Stimulated activated CD4-positive, alpha-beta T cell treated with anti-CD3 and anti-CD28 coated beads, Interleukin-1b, Interleukin-23, amount 100 ng/mL, for 1 hour (primary cell): ENCODE measurements at places on chromosomes 6 and 20.

DNA sequence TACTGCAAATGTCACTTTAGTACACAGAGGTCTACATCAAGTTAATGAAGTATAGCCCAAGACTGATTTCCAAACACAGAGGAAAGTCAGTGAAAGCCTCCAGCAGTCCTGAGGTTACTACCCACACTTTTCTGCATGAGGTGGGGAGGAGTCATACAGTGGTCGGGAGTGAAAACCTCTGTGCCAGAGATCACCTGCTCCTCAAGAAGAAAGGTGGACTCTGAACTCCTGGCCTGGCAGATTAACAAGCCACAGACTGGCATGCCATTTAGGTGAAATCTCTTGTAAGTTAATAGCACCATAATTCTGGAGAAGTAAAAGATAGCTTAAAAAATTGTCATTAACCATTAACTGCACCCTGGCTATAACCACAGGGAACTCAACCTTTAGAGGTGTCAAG lies 125.0 kb upstream of the LAMP5 start:
- no peak for DNase-seq

GRCh38 chr6:66965227-66965626 lies 1258.2 kb upstream of the EYS start:
- no peak for DNase-seq

DNA sequence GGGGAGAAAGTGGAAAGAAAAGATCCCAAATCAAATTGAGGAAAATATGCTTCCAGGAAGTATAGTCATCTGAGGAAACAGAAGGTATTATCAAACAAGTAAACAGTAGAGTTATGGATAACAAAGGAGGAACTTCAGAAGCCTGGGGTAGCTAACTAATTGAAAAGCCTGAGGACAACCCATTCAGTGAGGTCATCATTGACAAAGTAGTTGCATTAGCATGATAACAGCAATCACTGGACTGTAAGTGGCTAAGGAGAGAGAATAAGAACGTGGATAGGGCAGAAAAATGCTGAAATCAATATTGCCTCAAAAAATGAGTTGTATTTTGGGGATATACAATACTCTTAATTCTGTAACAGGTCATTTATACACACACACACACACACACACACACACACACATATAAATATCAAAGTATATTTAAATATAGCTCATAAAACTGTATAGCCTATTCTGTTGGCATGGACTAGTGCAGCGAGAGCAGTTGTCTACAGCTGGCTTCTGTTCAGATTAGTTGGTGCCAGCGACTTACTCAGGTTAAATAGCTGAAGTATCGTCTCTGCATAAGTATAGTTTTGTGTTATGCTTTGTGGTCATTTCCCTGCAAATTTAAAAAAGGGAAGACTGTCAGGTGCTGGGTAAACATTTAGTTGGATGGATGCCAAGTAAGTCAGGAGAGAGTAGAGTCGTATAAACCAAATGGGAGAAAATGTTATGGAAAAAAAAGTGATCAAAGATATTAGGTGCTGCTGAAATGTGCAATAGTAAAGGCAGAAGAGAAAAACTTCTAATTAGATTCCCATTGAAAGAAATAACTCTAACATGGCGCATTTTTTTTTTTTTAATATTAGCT lies 33.8 kb upstream of the CTAGE9 start:
- no peak for DNase-seq

- no peak for DNase-seq
Observed at GRCh38 chr6:52981222-52981900, 13.7 kb downstream of the GSTA4 start.

DNA sequence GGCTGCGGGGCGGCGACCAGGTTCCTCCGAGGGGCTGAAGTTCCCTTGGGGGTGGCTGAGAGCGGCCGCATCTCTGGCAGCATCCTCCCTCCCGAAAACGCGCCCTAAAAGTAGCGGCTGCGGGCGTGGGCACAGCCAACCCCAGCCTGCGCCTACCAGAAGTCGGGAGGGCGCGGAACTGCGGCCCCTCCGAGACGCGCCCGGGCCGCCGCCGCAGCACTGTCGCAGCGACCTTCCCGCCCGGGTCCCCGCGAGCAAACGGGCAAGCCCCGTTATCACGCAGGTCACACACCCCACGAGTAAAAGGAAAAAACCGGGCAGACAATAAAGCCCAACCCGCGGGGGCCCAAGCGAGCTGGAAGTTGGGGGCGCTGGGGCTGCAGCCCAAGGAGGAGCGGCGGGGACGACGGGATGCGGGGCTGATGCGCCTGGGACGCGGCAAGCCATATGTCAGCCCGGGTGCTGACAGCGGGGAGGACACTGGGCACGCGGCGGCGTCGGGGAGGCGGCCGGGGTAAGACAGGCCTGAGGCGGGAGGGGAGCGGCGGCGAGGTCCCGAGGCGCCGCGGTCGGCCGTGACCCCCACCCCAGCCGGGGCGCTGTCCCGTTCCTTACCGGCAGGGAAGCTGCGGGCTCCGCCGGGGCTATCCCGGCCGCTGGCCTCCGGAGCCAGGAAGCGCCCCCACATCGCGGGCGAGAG lies 659 bp downstream of the CEP85L start:
- no peak for DNase-seq

- DNase-seq: no peak
Observed at GRCh38 chr6:257774-258173, 34.5 kb upstream of the DUSP22 start.

DNA sequence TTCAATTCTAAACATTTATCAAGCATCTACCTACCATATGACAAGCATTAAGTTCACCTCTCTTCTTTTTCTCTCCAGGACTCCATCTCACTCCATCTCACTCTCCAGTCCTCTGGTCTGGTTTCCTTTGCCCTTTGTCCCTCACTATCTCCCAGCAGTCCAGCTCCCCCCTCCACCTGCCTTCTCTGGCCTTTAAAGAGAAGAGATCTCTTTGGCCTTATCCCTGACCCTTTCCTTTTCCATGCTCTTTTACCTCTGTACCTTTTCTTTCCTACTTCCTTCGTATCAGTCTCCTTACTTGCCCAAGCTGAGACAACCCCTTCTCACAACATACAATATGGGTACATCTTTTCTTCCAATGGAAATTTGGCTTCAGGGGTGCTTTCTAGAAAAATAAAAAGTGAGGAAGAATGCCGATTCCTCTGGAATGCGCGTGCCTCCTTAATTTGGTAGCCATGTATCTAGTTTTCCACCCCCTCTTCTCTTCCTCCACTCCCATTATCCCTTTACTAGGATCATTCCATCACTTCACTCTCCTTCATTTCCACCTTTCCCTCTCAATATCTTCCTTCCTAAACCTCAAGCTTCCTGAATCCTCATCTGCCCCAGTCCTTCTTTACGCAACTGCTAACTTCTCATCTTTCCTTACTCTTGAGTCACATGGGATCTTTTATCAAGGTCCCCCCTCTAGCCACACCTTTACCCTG lies 745 bp upstream of the AGPAT1 start:
- no peak for DNase-seq

- DNase-seq: peak; percentile 2
Observed at GRCh38 chr6:63636518-63637021, 968 bp downstream of the PHF3 start.

DNA sequence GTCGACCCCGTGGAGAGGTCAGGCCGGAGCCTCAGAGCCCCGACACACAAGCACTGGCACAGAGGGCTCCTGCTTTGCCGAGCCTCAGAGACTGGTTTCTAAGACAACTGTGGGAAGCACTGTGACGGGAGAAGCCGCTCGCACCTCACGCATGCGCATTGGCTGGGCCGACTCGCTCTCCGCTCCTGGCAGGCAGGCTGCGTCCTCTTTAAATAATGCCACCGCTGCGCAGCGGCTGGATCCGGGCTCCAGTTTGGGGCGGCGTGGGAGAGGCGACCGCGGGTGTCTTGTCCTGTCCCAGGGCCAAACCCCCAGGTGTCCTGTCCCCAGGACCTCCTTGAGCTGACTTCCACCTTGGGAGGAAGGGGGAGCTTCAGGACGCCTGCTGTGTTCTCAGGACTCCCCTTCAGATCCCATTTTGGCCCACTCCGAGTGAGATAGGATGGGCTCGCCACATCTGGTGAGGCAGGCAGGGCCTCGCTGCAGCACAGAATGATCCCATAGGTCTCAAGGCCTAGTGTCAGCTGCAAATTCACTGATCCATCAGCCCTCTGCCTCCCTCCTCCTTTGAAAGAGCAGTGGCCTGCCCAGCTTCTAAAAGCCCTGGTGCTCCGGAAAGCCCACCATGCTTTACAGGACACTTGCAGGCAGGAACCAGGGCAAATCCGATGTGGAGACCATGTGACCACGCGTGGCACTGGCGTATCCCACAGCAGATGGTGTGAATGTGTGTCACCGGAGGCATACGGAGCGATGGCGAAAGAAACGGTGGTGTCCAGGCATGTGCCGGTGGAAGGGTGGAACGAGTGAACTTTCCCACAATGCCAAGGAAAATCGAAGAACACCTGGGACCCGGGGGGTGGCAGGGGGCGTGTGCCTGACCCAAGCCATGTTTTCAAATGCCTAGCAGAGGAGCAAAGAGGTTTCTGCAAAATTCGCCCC lies 169.3 kb upstream of the ZNF337 start:
- DNase-seq: peak; percentile 46

DNA sequence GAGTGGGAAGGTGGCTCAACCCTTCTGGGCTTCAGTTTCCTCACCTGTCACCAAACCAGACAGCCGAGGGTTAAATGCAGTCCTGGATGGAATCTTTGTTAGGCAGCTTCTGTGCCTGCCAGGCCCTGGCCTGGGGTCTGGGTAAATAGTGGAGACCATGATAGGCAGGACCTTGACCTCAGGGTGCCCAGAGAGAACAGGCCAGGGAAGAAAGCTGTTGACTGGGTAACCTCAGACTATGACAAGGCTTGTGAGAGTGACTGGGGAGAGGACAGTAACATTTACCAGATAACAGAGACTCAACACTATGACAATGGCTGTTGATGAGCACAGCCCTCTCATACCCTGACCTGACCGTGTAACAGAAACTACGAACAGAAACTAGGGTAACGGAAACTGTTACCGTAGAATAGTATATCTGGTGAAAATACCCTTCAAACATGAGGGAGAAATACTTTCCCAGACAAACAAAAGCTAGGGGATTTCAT lies 218.3 kb downstream of the PREX1 start:
- no peak for DNase-seq

DNA sequence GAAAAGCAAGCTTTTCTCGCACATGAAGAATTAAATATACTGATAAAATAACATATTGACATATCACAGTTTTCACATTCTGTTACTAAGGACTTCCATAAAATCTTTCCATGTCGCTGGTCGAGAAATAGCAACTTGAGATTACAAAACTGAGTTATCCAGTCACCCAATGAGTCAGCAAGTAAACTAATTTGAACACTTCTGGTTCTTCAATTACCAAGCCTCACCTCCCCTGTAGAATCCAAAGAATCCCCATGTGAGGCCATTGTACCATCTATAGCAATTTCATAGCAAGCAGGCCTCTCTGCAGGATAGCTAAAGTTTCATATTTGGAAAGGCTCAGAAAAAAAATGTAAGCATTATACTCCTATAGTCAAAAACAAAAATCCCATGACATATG lies 87.3 kb downstream of the PKHD1 start:
- no peak for DNase-seq

- no peak for DNase-seq
Observed at GRCh38 chr20:51043811-51044210, 20.9 kb upstream of the KCNG1 start.

DNA sequence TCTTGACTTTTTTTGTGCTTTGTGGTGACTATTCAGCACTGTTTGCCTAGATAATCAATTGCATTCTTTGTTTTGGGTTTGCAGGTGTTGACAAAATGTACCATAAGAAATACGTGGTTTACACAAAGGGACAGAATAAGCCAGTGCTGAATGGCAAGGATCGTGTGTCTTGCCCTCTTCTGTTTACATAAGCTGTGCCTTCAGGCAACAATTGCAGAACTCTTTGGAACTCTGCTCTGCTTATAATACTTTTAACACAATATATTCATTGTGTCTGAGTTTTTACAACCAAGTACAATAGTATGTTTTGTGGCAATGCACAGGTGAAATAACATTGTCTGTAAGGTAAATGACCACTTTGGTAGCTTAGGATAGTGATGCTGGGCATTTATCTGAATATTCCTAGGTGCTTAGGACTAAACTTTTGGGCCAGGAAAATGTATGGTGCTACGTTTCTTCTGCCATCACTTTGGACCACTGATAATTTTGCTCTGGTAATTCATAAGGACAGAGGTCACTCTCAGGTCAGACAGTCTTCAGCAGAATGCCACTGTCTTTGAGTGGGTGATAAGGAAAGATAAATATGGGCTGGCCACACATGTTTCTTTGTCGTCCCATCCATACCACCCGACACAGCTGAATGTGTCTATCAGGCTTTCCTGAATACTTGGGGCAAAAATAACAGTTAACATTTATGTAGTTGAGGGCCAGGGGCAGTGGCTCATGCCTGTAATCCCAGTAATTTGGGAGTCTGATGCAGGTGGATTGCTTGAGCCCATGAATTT lies 344.6 kb upstream of the IMPG1 start:
- no peak for DNase-seq

DNA sequence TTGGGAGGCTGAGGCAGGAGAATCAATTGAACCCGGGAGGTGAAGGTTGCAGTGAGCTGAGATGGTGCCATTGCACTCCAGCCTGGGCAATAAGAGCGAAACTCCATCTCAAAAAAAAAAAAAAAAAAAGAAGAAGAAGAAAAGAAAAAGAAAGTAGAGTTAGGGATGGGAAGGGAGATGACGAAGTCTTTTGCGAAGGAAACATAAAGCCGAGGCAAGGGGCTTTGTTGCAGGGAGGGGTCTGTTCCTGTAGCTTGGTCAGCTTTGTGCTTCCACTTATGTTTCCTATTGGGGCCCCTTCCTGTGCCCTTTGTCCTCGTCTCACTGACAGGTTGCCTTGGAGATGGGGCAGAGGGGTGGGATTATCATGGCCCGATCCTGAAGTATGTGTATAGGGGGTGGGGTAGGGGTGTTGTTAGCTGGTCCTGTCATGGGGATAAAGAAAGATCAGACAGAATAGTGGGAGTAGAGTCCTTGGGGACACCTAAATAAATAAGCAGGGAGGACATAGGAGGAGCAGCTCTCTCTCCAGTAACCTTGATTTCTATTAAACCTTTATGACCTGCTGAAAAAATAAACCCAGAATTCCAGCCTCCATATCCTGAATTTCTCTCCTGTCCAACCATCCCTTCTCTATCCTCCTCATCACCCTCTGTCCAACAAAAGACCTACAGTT lies 1.1 kb upstream of the CLIC1 start:
- DNase-seq: no peak

GRCh38 chr6:85163156-85164080 lies 286.5 kb upstream of the NT5E start:
- no peak for DNase-seq

GRCh38 chr20:50673466-50674137 lies 17.7 kb downstream of the RIPOR3 start:
- no peak for DNase-seq

- no peak for DNase-seq
Observed at GRCh38 chr6:107658920-107659865, 164.9 kb downstream of the SCML4 start.

- no peak for DNase-seq
Observed at GRCh38 chr6:111338843-111339242, 144.2 kb downstream of the REV3L start.
